NCI-H1436 (cell line): ENCODE measurements at places on chromosomes 12 and 14.

DNA sequence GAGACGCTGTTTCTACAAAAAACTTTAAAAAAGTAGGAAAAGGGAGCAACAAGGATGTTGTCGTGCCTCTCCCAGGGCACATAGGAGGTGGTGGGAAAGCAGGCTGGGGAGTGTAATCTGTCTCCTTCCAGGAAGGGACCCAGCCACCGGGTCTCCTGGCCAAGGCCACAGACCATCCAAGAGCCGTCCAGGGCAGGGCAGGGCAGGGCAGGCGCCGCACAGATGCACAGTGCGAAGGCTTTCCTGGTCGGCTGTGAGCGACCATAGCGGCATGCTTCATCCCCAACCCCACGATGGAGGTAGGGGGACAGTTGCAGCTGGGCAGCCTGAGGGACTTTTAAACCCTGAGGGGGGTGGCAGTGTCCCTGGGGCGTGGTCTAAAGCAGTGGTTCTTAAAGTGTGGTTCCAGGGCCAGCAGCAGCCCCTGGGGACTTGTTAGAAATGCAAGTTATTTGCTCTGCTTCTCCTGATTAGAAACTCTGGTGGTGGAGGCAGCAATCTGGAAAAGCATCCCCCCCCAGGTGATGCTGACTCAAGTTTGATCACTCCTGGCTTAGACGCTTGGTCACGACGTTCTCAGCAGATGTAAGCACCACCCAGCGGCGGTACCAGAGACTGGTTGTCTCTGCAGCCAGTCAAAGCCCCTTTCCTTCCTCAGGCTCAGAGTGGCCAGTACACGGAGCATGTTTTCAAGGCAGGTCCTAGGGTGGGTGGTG, 197.4 kb upstream of the PRMT8 start:
- DNase-seq, result no peak

DNA sequence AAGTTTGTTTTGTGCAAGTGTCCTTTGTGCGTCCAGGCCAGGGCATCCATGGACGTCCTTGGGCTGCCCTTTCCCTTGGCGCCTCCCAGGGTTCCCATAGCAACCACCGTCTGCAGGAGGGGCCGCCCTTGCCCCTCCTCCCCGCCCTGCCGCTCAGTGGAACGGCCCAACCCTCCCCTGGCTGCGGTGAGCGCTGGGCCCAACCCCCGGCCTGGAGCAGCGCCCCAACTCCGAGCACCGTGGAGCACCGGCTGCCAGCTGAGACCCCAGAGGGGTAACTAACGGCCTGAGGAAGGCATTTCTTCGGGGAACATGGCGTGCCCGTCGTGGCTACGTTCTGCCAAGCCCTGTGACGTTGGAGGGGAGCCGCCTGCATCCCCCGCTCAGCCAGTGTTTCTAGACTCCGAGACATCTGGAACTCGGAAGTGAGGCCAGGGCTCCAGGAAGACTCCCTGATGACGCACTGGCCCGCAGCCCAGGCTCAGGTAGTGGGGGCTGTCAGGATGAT, 5.3 kb upstream of the ACACB start:
- DNase-seq, result no peak

DNA sequence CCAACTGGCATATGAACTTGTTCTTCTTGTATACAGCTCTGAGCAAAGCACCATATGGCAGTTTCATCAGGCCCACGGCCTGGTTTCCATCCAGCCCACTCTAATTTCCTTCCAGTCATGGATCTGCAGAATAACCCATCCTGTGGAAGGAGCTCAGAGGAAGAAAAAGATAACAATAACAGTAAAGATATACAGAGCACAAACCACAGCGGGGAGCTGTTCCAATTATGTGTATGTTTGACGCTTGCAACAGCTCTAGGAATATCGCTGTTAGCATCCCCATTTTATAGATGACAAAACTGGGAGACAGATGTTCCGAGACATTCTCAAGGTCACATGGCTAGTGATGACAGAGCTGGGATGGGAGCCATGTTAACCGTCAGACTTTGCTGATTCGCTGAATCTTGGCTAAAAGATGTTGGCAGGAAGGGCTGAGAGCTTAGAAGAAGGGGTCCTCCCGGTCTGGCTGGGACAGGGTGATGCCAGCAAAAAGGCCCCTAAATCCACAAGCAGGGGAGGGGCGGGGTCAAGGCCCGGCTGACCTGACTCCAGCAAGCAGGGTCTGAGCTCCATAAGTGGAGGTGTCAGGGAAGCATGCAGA, 34.4 kb upstream of the CIPC start:
- no peak for DNase-seq

DNA sequence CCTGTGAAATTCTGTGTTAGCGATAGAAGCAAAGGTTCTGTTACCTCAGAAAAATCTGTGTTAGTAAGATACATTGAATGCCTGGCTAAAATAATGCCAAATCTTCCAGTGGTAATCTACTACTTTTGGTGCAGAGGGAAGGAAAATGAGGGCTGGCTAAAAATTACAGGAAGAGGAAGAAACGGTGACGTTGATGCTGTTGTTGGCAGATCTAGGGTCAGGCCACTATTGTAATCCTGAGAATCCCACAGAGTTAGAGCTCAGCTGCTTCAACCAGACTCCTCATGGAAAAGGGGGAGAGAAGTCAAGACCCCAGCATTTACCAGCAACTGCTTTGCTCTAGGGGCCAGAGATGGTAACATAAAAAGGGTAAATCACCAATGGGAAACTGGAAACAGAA, 145.1 kb downstream of the PPM1H start:
- no peak for DNase-seq

DNA sequence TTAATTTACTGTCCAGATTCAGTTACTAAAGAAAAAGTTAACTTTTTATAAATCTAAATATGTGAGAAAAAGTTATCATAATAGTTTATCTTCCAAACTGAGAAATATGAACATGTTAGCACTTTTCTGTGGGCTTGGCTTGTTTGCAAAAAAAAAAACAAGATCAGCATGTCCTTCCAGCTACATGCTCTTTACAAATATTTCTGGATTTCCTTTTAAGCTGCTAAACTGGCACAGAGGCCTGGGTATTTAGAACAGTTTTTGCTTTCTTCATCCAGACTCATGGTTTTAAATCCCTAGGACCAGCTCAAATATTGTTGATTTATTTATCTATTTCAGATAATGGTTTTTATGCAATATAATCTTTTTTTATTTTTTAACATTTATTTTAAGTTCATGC, 1444.5 kb upstream of the FLRT2 start:
- no peak for DNase-seq

DNA sequence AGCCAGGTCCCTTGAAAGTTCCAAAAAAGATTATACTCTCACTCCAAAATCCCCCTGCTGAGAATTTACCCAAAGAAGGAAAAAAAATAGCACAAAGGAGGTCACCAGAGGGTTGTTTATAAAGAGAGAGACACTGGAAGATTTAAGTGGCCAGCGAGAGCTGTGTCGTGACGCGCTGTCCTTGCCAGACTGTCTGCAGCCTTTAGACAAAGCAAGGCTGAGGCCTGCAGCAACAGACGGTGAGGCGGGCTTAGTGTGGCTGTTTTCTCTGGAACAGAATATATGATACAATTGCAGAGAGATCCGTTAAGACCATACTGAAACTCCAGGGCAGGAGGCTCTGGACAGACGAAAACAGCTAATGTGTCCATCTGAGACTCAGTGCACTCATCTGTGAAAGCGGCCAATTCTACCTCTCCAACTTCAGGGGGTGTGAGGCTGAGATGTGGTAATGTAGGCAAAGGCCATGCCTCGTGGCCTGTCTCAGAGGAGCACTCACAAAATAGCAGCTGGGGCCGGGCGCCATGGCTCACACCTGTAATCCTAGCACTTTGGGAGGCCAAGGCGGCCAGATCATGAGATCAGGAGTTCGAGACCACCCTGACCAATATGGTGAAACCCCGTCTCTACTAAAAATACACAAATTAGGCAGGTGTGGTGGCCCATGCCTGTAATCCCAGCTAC, 36.2 kb downstream of the ANAPC7 start:
- DNase-seq, result no peak

GRCh38 chr12:40056373-40056772, 49.5 kb downstream of the SLC2A13 start:
- no peak for DNase-seq

- no peak for DNase-seq
Measured at GRCh38 chr14:91406451-91406850, 11.2 kb downstream of the CCDC88C start.

DNA sequence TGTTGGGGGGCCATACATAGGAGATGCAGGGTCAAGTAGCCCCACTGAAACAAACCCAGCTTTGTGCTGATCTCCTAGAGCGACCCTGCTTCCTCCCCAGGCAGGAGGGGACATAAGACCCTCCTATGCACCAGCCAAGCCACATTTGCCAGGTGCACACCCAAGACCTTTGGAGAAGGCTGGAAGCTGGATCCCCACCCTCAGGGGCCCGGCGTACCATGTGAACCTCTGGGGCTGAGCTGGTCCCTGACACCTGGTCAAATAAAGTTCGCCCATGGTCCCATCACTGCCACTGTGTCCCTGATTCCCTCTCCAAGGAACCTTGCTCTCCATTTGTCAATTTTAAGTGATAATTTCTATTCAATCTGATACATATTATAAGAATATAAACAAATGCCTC, 162.1 kb upstream of the VASH1 start:
- no peak for DNase-seq

- no peak for DNase-seq
Measured at GRCh38 chr12:41923351-41923750, 221.3 kb downstream of the GXYLT1 start.

GRCh38 chr14:75577090-75577489, 1.3 kb upstream of the FLVCR2 start:
- DNase-seq, result no peak

DNA sequence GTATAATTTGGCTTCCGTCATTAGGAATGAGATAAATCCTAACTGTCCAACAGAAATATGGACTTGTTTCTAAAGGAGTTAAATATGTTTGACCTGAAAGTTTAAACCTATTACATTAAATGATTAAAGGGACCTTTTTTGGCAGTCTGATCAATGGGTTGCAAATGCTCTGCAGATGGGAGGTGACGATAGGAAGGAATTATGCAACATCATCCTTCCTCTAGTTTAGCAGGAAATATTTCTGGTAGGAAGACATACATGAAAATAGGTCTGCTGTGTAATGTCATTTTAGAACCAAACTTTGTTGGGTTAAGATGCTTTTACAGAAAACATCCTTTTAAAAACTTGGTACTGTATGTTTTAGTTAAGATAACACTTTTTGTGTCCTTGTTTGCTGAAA, 2.6 kb downstream of the LRRC10 start:
- DNase-seq, result no peak

DNA sequence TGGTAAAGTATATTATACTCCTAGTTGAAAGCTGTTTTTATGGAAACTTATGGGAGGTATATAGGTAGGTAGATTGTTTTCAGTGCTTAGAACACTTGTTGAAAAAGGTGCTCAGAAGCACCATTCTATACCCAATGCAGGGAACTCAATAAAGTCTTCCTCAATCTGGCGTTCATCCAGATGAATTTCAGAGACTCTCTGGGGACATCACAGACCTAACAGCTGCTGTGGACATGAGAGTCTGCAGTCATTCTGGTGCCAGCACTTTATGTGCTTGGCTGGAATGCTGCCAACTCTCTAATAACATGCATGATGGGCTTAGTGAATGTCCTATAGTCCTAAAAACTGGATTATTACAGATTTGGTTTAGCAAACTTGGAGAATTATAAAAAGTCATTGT, 115.9 kb downstream of the NTN4 start:
- DNase-seq, result peak; percentile 94

DNA sequence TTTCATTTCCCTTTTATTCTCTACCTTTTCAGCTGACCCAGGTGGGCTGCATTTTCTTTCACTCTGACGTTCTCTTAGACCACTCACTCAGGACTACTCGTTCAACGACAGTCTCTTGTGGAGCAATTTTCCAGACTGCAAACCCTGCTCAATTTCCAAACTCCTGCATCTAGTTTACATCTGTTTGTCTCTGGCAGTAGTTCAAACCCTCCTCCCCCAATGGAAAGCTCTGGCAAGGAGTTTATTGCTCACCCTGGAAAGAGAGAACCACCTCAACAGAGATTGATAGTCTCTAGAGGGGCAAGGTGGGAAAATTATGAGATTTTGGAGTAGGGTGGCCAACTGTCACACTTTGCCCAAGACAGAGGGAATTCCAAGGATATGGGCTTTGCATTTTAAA, 130.2 kb downstream of the TSHR start:
- DNase-seq, result no peak

- peak; percentile 71 for DNase-seq
Measured at GRCh38 chr12:116708826-116709756, 28.8 kb downstream of the SPRING1 start.

- no peak for DNase-seq
Measured at GRCh38 chr14:39956372-39956771, 524.1 kb upstream of the FBXO33 start.

GRCh38 chr12:93565760-93566159, 6.7 kb upstream of the SOCS2 start:
- no peak for DNase-seq

GRCh38 chr14:22656945-22657731, 13.0 kb upstream of the OR6J1 start:
- DNase-seq, result no peak

GRCh38 chr12:112749081-112749480, 42.5 kb upstream of the RPH3A start:
- no peak for DNase-seq

DNA sequence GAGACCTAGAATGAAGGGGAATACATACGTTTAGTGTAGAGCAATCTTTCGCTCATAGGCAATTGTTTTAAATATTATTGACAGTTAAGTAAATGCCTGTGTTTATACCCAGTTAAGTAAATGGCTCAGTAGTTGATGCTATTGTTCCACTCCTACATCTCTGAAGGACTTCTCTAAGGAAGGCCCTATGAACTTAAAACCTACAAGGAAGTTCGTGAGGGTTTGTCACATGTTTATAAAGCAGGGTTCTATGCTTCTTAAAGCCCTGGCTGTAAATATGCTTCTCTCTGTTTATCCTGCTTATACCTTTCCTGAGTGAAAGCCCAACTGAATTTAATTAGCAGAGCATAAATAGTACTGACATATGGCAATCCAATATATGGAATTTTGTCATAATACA, 282.1 kb upstream of the NPAS3 start:
- DNase-seq, result no peak

DNA sequence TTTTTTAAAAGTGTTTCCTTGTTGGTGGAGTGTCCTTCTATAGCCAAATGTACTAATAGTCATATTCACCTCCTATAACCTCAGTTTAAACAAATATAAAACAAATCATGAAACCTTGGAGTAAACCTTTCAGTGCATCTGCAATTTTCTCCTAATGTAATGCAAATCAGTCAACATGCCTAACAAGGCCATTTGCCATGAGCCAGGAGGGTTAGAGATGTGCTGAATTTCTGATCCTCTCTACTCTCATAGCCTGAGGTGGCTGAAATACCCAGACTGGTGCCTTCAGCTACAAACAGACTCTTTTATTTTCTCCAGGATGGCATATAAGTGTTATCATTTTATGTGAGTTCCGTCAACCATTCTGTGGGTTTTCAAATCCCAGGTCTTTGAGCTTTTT, 908.1 kb downstream of the GALC start:
- no peak for DNase-seq

GRCh38 chr12:68157380-68157779, 2.2 kb downstream of the IFNG start:
- DNase-seq, result no peak

- no peak for DNase-seq
Measured at GRCh38 chr14:71136386-71137060, 229.3 kb downstream of the PCNX1 start.

GRCh38 chr14:23487216-23487615, 17.7 kb downstream of the NGDN start:
- DNase-seq, result no peak
